Endodermal cell (in vitro differentiated cells): ENCODE measurements at places on chromosomes 7 and 10. TPM values are rescaled to one million over a fixed set of nuclear protein-coding genes. Genes with fewer than 3 reads are reported as not detected.
A peak's percentile ranks its signal among the peaks of the same experiment; 100 is the strongest.

Gene PIK3AP1
- total RNA-seq: 1.3 to 1.6 TPM (median 1.4 TPM) in 3 replicates

GRCh38 chr7:158904599-158904998 is 48.2 kb downstream of the DYNC2I1 start:
- H3K27me3 ChIP-seq: no peaks in the 10 kb centered on the region
- no peak overlapping the region for H3K27ac ChIP-seq
- DNase-seq: no peak
- no peaks in the 10 kb centered on the region for H3K4me1 ChIP-seq

GRCh38 chr10:114492351-114493037 is 88.2 kb upstream of the AFAP1L2 start:
- DNase-seq: no peak
- no peak overlapping the region for H3K27ac ChIP-seq
- H3K36me3 ChIP-seq: peaks cover 6% of the 10 kb centered on the region
- no peaks in the 10 kb centered on the region for H3K27me3 ChIP-seq

- H3K27me3 ChIP-seq: no peaks in the 10 kb centered on the region
- DNase-seq: no peak
- no peak overlapping the region for H3K4me3 ChIP-seq
- H3K36me3 ChIP-seq: peaks cover 25% of the 10 kb centered on the region
Measured at GRCh38 chr10:106618646-106619045, 545.9 kb downstream of the SORCS1 start.

DNA sequence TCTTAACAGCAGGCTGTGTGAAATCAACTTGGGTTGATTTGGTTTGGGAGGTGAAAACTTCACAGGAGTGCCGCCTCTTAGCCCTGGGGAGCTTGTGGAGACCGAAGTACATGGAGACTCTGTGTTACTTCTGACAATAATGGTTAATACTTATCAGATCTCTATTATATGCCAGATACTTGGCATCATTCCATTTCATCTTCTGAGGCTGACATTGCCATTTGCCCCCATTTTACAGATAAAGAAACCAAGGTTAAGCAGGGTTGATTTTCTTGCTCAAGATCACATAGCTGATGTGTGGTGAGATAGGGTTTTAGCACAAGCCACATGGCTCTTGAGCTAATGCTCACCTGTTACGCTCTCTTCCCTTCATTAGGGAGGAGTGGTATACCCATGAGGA is 150.6 kb upstream of the FAM13C start:
- H3K27me3 ChIP-seq: no peaks in the 10 kb centered on the region
- no peaks in the 10 kb centered on the region for H3K36me3 ChIP-seq
- H3K4me3 ChIP-seq: no peak overlapping the region
- DNase-seq: no peak

DNA sequence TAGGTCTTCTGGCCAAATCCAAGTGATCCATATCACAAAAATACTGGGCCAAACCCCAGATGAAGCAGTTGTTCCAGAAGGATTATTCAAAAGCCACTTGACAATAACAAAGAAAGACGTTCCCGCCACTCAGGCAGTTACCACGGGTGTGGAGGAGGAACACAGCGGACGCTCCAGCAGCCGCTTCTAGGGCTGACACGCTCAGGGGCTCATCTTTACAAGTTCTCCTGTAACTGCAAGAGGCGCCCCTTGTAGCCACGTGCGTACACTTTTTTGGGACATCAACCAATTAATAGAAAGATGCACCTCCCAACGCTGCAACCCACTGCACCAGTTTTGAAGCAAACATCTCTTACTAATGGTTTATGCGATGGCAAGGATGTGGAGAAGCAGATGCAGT is 159.4 kb downstream of the GRID1 start:
- H3K4me3 ChIP-seq: no peak overlapping the region
- H3K36me3 ChIP-seq: no peaks in the 10 kb centered on the region
- no peaks in the 10 kb centered on the region for H3K4me1 ChIP-seq
- no peak overlapping the region for H3K27ac ChIP-seq
- no peaks in the 10 kb centered on the region for H3K27me3 ChIP-seq

GRCh38 chr10:51838471-51838870 is 139.1 kb upstream of the CSTF2T start:
- no peaks in the 10 kb centered on the region for H3K36me3 ChIP-seq
- peaks cover 10% of the 10 kb centered on the region for H3K4me1 ChIP-seq
- no peak for DNase-seq
- no peak overlapping the region for H3K27ac ChIP-seq
- peak overlapping the region; percentile 67 for H3K4me3 ChIP-seq
- H3K27me3 ChIP-seq: peaks cover 9% of the 10 kb centered on the region

- DNase-seq: no peak
- H3K27ac ChIP-seq: no peak overlapping the region
- H3K4me1 ChIP-seq: no peaks in the 10 kb centered on the region
- no peaks in the 10 kb centered on the region for H3K36me3 ChIP-seq
Measured at GRCh38 chr10:86123304-86123703, 243.3 kb downstream of the GRID1 start.

GRCh38 chr10:30755441-30755953 is 125.9 kb upstream of the LYZL2 start:
- H3K27ac ChIP-seq: no peak overlapping the region
- no peak for DNase-seq
- no peaks in the 10 kb centered on the region for H3K27me3 ChIP-seq
- H3K4me3 ChIP-seq: no peak overlapping the region

- H3K4me1 ChIP-seq: peaks cover under 1% of the 10 kb centered on the region
- H3K4me3 ChIP-seq: no peak overlapping the region
- H3K36me3 ChIP-seq: no peaks in the 10 kb centered on the region
- H3K27ac ChIP-seq: no peak overlapping the region
Measured at GRCh38 chr7:45983720-45984255, 62.7 kb upstream of the IGFBP3 start.
